ENCODE measurements at places on chromosomes 2 and 18. TPM values are rescaled to one million over a fixed set of nuclear protein-coding genes. Genes with fewer than 3 reads are reported as not detected.
A peak's percentile ranks its signal among the peaks of the same experiment; 100 is the strongest.

ASB3 gene
- total RNA-seq = 18.0 TPM

ADRA2B gene
- 0.44 TPM for total RNA-seq

DNA sequence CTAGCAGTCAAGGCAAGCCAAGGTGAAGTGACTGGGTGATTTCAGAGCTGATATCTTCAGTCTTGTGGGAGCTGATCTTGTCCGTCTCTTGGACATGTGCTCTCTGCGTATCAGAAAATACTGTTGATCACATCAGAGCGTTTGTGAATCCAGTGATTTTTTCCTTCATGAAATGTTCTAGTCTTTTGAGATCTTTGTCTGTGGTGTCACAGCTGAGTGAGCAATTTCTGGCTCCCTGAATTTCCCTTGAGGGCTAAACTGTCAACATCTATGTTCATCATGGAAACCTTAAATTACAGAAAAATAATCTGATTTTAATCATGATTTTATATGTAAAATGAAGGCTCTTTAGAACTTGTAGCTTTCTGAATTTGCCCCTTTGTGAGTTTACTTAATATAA lies 432.0 kb downstream of the CCDC85A start:
- DNase-seq = no peak

CHRND gene
- total RNA-seq = 0.53 TPM

- DNase-seq = no peak
Observed at GRCh38 chr2:44612276-44612675, 250.5 kb downstream of the CAMKMT start.

KCTD1 gene
- 49.1 TPM for total RNA-seq

DNA sequence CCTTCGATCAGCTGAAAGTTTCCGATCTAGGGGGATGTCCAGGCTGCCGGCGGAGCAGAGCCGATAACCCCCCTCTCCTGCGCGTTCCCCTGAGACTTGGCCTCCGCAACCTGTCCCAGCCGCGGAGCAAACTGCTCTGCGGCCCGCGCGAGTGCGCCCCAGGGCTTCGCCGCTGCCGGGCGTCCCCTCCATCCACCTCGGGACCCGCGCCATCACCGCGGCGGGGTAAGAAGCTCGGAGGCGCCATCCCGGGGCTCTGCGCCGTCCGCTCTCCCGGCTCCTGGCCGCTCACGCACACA lies 990 bp upstream of the GDF7 start:
- no peak for DNase-seq

DNA sequence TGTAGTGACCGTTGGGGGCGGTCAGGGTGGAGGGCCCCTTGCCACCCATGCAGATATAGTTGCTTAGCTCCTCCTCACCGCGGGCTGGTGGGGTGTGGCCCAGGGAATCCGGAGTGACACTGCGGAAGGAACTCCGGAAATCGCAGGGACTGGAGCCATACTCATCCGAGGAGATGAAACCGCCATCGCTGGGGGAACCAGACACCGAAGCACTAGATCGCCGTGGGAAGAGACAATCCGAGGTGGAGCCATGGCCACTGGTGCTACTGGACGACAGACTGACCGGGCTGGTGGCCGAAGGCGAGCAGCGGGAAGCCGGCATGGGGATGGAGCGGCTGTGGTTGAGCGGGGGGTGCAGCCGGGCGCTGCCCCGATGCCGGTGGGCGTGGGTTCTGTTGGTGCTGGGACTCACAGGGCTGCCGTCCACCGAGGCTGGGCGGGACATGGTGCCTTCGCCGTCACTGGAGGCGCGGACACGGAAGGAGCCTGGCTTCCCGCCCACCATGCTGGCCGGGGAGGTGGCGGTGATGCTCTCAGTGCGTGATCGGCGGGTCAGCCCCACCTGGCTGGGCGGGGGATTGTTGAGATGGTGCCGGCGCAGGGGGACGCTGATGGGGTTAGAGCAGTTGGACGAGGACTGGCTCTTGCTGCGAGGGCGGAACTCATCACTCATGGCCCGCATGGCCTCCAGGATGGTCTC lies 2.2 kb downstream of the IRS1 start:
- peak; percentile 54 for DNase-seq

EVX2 gene
- not detected for total RNA-seq

GRCh38 chr2:135745545-135745944 lies 3.9 kb downstream of the UBXN4 start:
- DNase-seq = no peak

NYAP2 gene
- total RNA-seq = not detected

DSC2 gene
- 24.5 TPM for total RNA-seq

PPP1R1C gene
- total RNA-seq = 7.8 TPM

GRCh38 chr2:6923319-6923718 lies 6.1 kb downstream of the RNF144A start:
- DNase-seq = no peak

DNA sequence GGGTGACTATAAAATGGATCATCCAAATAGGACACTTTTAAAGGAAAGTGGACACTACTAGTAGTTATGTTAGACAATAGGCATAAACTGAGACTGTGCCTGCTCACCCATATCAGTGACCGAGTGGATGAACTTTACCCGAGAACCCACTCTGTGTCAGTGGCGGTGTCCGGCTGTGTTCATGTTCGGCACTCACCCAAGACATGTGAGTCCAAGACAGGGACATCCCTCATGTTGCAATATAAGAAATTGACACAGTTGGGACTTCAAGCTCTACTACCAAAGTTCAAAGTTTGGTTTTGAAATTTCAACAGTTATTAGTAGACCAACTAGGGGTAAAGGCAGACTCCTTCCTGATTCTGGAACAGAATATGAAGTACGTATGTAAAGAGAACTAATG lies 326.3 kb upstream of the TNP1 start:
- peak; percentile 28 for DNase-seq

- DNase-seq = no peak
Observed at GRCh38 chr2:215664847-215665525, 229.1 kb upstream of the FN1 start.

DNA sequence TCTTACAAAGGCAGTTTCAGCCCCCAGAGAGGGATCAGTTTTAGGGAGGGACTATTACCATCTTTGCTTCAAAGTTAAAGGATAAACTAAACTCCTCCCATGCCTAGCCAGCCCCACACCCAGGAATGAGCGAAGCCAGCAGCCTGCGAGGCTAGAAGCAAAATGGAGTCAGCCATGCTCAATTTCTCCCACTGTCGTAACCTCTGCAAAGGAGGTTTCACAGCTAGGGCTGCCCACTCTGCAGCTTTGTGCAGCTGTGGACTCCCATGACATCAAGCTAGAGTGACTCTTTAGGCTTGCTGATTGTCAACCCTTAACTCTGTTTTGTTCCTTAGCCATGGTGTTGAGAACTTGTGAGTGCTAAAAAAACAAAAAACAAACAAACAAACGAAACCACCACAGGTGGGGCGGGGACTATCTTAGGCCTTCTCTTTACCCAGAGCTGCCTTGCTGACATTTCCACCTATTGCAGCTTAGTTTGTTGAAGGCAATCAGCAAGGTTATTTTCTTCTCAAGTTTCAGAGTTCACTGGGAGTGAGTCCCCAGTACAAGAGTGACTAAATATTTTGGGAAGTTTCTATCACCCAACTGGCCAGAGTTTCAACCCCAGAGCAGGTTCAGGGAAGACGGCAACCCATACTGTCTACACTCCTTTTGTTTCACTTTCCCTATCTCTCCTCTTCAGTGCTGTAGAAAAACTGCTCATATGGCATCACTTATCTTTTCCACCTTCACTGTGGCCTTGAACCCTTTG lies 592.1 kb downstream of the XIRP2 start:
- no peak for DNase-seq

GRCh38 chr2:197103363-197103762 lies 176.9 kb upstream of the PGAP1 start:
- DNase-seq = no peak

ITGAV gene
- 135 TPM for total RNA-seq

- no peak for DNase-seq
Observed at GRCh38 chr2:121258051-121258450, 27.0 kb downstream of the TFCP2L1 start.

DNA sequence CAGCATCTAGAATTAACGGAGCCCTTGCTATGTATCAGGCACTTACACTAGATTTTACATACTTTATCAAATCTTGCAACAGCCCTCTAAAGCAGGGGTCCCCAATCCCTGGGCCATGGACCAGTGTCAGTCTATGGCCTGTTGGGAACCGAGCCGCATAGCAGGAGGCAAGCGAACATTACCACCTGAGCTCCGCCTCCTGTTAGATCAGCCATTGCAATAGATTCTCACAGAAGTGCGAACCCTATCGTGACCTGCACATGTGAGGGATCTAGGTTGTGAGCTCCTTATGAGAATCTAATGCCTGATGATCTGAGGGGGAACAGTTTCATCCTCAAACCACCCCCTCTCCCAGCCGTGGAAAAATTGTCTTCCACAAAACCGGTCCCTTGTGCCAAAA lies 13.4 kb downstream of the DNAJB2 start:
- peak; percentile 1 for DNase-seq

GCFC2 gene
- total RNA-seq = 16.1 TPM

OTOS gene
- total RNA-seq = not detected

Measured in right cardiac atrium (tissue), 5 donors.